ENCODE measurements at places on chromosomes 6 and 20.

- DNase-seq: no peak
These were observed 119.2 kb downstream of the KCNQ5 start for GRCh38 chr6:72741083-72741482.

DNA sequence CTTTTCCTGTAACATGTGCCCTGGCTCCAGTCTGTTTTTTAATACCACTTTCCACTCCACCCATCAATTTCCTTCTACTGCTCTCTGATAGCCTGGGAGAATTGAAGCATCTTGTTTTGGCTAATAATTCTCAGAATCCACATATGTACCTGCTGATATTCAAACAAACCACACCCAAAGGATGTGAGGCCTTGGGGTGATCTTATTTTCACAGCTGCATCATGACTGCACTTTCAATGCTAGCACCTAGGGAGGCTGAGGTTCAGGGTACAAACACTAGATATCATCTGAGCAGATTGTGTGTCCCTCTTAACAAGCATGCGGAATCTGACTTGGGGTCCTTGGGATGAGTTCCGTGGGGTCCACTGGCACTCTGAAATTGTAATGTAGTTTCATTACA is 12.7 kb downstream of the FNDC1 start:
- DNase-seq: no peak

DNA sequence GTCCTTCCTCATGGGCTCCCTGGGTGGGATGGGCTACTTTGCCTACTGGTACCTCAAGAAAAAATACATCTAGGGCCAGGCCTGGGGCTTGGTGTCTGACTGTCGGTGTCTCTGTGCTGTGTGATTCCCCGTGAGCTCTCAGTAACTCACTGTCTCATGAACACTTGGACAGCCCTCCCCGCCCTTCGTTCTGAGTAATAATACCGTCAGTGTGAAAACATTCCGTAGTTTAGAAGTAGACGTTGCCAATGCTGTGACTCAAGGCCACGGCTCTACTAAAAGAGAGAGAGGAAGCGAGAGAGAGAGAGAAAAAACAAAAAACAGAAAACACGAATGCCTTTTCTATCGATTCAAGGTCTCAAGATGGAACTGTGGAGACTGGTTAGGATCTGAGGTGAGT is 31.8 kb downstream of the FITM2 start:
- no peak for DNase-seq

GRCh38 chr20:31870726-31871617 is 538 bp downstream of the TTLL9 start:
- DNase-seq: no peak

DNA sequence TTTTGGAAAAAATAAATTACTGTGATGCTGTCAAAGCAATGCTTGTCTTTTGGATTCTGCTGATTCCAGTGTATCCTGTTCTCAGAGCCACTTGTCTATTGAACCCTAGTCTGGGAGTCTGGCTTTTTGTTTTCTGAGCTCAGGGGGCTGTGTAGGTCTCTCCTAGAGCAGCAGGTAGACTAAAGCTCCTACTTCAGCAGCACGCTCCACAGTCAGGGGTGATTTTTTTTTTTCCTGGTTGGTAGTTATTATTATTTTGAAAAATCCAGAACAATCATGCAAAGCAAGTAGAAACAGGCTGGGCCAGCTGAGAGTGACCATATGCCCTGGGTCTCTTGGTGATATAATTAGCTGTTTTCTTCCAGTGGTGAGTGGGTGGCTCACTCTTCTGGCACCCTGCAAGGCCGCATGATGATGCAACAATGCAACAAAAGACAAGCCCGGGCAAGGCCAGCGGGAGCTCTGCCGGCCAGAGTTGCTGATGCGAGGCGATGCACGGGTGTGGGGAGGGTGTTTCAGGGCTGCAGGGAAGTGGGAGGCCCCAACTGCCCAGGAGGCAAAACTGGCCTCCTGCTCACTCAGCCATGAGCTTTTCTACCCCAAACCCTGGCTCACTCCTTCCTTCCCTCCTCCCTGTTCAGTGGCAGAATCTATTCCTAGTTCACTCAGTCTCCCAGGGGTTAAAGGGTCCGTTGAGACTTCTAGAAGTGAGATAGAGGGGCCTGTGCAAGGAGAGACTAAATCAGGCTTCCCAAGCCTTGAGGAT is 11.5 kb upstream of the CDKN1A start:
- DNase-seq: no peak

- DNase-seq: no peak
These were observed 12.8 kb upstream of the BPI start for GRCh38 chr20:38290829-38291814.

DNA sequence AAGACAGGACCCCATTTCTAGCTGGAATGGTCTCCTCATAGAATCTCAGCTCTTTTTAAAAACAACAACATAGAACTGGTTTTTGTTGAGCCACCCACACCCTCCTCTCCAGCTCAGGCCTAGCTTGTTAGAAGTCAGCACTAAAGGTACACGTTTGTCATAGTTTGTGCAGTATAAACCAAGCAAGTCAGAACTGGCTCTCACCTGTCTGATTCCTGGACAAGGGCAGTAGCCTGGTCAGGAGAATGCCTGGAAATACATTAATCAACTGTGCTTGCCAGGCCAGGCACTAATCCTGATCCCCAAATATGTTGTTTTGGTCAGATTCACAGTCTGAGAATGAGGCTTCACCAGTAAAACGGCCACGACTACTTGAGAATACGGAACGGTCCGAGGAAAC is 296.7 kb downstream of the ZFAND3 start:
- DNase-seq: no peak

- DNase-seq: no peak
These were observed 89.3 kb upstream of the BTN3A2 start for GRCh38 chr6:26275663-26276062.

GRCh38 chr20:8082989-8083388 is 49.1 kb upstream of the PLCB1 start:
- no peak for DNase-seq

DNA sequence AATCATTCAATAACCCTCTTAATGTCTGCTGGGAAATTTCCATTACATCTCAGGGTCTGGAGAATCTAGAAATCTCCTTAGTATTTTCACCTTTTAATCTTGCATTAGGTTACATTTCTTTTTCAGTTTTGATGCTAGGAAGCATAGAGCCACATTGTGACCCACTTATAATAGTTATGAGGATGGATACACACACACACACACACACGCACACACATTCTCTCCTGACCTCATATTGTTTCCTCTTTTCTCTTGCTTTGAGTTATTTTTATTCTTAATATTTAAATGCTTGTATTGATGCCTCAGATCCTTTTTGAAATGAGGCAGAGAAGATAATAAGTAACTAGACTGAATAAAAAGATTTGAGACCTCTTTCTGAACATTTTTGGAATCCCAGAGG is 128.4 kb downstream of the KLHL32 start:
- DNase-seq: no peak

DNA sequence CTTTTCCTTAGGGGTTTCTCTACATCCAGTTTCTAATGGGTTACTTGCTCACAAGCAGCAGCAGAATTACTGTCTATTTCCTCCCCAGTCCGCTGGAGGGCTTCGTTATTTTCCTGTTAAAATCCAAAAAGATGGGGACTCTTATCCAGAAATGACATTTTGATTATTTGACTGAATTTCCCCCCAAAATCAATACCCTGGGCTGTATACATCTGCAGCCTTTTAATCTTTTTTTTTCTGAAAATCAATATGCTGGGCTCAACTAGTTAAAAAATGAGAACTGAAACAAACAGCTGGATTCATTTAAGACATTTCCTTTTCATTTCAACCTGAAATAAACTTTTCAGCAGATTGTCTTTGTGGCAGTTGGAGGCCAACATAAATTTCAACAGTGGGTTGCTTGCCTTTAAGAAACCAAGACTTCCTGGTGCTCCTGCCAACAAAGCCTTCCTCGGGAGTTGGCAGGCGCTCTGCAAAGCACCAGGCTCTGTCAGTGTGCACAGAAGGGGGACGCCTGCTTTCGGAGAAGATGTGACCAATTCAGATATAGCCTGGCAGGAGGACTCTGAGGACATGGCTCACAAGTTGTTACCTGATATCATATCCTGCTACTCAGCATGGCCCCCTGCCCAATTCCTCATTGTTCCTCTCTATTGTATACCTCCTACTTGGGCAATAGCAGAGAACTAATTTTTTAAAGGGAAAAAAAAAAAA is 204.7 kb upstream of the ARG1 start:
- no peak for DNase-seq

DNA sequence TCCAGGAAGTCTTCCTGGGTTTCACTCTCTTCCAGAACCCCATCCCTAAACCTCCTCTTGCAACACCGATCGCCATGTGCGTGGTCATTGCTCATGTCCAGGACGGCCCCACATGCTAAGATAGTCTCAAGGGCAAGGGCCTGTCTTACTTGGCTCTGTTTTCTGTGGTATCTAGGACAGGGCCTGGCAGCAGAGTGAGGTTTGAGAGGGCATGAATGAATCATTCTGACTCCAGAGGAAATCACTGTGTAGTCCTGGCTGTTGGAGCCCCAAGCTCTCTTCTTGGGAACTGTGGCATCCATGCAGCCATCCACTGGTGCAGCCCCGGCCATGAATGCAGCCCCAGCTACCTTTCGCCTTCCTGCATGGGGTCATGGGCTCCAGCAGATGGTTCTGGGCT is 12.4 kb downstream of the SIRPA start:
- no peak for DNase-seq

DNA sequence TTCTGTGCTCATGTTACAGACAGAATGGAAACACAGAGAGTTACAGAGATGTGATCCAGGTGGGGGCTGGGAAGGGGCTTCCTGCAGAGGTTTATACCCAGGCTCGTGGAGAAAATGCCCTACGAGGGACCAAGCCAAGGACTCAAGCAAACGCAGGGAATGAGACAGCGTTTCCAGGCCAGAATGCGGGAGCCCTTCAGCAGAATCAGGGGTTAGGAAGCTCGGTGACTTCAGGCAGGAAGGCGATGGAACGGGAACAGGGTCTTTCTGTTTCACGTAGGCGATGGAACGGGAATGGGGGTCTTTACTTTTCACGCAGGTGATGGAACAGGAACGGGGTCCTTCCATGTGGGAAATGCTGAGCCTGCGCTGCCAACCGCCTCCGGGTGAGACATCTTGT is 82.6 kb downstream of the THBS2 start:
- DNase-seq: no peak

GRCh38 chr6:119728220-119728750 is 378.7 kb upstream of the MAN1A1 start:
- no peak for DNase-seq

- no peak for DNase-seq
These were observed 112.5 kb upstream of the FKBP1C start for GRCh38 chr6:63098789-63099188.

GRCh38 chr20:58570204-58570859 is 55.1 kb upstream of the APCDD1L start:
- no peak for DNase-seq

DNA sequence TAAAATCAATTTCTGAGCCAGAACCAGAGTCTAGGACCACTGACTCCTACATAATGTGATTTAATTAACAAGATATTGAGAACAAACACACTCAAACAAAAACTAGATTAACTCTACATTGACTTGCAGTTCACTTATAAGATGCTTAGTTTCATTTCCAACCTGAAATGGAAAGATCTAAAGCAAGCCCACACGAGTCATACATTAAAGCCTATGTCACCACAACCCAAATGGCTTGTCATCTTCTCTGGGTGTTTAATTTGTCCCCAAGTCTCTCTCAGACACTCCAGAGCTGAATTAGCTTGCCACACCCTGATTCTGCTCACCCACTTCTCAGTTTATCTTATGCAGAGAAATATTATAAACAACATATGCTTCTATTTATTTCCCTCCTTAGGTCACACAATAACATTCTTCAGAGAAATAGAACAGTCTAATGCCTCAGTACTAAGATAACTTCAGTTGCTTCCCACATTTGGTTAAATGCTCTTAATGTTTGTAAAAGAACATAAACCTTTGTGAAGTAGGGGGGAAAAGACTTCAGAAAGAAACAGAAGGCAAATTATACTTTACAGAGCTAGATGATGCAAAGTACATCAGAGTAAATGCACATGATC is 8.8 kb upstream of the FBXO30 start:
- DNase-seq: no peak

DNA sequence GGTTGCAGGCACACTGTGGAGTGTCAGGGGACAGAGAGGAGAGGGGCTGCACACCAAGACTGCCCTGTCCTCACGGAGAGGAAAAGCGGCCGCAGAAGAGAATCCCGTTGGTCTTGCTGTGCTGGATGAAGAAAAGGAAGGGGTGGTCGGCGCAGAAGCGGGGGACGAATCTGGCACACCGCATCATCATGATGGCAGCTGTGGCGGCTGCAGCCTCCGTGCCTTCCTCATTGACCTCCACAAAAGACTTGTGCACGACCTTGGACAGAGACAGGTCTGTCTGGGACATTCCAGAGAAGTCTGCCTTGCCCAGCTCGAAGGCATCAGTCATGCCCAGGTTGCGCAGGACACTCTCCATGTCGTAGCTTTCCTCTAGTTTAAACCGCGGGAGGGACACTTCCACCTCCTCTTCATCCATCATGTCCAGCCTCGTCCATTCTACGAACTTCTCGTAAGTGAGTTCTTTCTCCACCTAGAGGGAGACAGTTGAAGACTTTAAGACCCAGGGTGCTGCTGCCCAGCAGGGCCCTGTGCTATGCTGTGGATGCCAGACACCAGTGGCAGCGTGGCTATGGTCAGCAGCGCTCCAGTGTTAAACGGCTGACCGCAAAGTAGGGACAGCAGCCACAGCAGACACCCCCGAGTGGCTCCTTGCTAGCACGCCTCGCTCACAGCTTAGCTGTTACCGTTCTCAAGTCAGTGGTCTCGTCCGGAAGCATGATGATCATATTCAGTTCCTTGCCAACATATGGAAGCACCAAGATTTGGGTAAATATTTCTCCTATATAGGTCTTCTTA is 22.9 kb downstream of the SERPINB6 start:
- DNase-seq: no peak

- no peak for DNase-seq
These were observed 107.9 kb upstream of the PLEKHG1 start for GRCh38 chr6:150491811-150492172.

GRCh38 chr6:83378621-83379388 is 52.0 kb downstream of the ME1 start:
- no peak for DNase-seq

GRCh38 chr6:42742116-42742894 is 3.6 kb downstream of the TBCC start:
- DNase-seq: no peak

GRCh38 chr6:133314947-133315346 is 73.8 kb downstream of the EYA4 start:
- DNase-seq: no peak

GRCh38 chr6:143205991-143206390 is 145.3 kb downstream of the AIG1 start:
- DNase-seq: no peak

DNA sequence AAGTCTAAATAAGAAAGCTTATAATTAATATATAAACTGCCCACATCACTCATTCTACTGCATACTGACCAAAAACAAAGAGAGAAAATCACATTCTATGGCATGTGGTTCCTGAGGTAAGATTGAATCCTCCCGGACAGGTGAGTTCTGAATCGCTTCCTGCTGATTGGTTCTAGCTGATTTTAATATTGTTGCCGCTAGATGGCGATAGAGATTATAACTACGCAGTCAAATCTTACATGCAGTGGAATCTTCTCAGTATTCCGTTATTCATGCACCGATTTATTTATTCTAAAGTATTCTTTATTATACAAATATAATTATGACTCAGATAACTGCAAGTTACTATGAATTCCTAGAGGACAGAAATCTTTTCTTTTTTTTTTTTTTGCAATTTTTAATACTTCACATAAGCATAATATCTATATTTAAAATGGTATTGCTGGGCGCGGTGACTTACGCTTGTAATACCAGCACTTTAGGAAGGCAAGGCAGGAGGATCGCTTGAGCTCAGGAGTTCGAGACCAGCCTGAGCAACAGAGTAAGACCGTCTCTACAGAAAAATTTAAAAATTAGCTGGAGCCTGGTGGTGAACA is 24.2 kb upstream of the TMX4 start:
- no peak for DNase-seq

- no peak for DNase-seq
These were observed 49.1 kb downstream of the RFPL4B start for GRCh38 chr6:112396221-112396620.
